ENCODE measurements at places on chromosomes 6 and 20. TPM values are rescaled to one million over a fixed set of nuclear protein-coding genes. Genes with fewer than 3 reads are reported as not detected.

GRCh38 chr6:151136141-151136755 is 103.5 kb upstream of the AKAP12 start:
- no peaks in the 10 kb centered on the region for H3K4me1 ChIP-seq
- H3K27me3 ChIP-seq = no peaks in the 10 kb centered on the region
- no peak overlapping the region for H3K27ac ChIP-seq

DNA sequence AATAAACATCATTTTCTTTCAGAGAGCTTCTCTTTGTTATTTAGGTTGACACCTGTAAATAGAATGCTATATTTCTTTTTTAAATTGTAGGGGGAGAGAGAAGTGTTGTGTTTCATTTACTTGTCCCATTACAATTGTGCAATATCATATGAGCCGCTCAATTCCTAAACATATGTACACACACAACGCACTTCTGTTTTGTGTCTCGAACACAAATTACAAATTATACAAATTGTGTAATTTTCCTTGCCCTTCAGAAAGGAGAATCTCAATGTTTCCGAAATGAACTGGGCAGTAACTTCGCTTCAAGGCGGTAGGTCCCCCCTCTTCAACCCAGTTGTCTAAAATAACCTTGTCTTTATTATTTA is 2.6 kb upstream of the ABT1 start:
- H3K4me3 ChIP-seq = no peak overlapping the region
- H3K27me3 ChIP-seq = peaks cover 20% of the 10 kb centered on the region
- no peak overlapping the region for H3K27ac ChIP-seq

- H3K27ac ChIP-seq = no peak overlapping the region
- no peak overlapping the region for H3K4me3 ChIP-seq
- H3K36me3 ChIP-seq = peaks cover 2% of the 10 kb centered on the region
- DNase-seq = no peak
- no peaks in the 10 kb centered on the region for H3K4me1 ChIP-seq
Measured at GRCh38 chr6:83092756-83093399, 25.4 kb downstream of the DOP1A start.

DNA sequence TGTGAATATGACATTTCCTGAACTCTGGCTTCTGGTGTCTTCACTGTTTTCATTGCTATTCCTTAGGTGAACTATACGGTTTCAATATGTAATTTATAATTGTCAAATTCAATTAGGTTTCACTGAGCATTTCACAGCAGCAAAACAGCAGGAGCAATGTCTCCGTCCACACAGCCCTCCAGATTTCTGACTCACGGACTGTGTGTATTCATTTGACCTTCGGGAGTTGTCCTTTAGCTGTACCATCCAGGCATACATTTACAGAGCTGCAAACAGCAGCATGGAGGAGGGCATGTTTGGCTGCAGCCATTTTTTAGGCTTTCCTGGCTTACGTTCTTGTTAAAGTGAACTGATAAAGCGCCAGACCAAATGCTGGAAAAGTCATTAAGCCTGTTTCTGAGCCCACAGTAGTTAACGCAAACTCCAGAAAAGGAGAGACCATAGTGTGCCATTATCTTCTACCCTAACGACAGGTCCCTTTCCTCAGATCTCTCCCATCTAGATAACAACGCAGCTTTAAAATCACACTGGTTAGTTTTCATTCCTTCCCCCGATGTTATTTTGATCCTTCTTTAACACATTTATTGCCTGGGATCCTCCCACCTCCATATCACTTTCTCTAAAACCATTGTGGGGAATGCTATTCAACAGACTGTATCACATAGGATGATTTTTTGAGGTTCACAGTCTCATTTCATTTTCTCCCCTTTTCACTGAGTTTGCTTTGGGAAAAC is 18.3 kb downstream of the FOXC1 start:
- H3K4me3 ChIP-seq = no peak overlapping the region
- H3K27ac ChIP-seq = no peak overlapping the region
- DNase-seq = no peak
- H3K36me3 ChIP-seq = no peaks in the 10 kb centered on the region
- peaks cover 31% of the 10 kb centered on the region for H3K27me3 ChIP-seq
- peaks cover 12% of the 10 kb centered on the region for H3K4me1 ChIP-seq

SIM1 gene
- not detected for total RNA-seq
